Thoracic aorta (tissue), 2 donors: ENCODE measurements at places on chromosomes 7 and 10. TPM values are rescaled to one million over a fixed set of nuclear protein-coding genes. Genes with fewer than 3 reads are reported as not detected.
A peak's percentile ranks its signal among the peaks of the same experiment; 100 is the strongest.

GRCh38 chr7:74006451-74007241 lies 21.3 kb upstream of the ELN start:
- peak overlapping the region; percentile 14 for H3K4me3 ChIP-seq
- no peak for DNase-seq
- peaks cover 83% of the 10 kb centered on the region for H3K4me1 ChIP-seq
- no peaks in the 10 kb centered on the region for H3K27me3 ChIP-seq
- H3K27ac ChIP-seq = peak overlapping the region; percentile 95

The UCN3 gene
- total RNA-seq = not detected

The TMEM176A gene
- total RNA-seq = 23.4 TPM

DNA sequence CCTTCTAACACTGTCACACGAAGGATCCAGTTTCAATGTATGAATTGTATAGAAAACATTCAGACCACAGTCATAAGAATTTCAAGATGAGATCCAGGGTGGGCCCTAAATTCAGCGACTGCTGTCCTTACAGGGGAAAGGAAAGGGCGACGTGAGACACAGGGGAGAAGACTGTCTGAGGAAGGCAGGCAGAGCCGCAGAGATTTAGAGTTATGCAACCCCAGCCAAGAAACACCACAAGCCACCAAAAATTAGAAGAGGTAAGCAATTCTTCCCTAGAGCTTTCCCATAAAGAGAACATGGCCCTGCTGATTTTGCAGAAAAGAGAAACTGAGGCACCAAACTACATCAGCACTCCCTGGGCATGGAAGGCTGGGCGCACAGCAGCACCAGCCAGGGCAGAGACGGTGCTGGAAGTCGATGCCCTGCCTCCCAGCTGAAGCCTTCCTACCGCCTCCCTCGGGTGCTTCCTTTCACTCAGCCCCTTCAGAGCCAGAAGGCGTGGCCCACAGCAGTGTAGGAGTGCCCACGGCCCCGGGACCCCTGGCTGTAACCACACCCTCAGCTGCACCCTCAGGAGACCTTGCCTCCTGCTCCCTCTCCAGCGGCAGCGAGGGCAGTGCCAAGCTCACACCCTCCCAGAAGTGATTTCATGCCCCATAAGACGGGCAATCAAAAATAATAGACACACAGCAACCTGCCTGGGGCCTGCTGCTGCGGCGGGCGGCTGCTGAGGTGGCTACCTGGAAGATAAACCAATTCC lies 81.0 kb upstream of the LRRC4 start:
- no peaks in the 10 kb centered on the region for H3K27me3 ChIP-seq
- no peaks in the 10 kb centered on the region for H3K36me3 ChIP-seq
- no peak for DNase-seq

- H3K4me1 ChIP-seq = no peaks in the 10 kb centered on the region
- no peaks in the 10 kb centered on the region for H3K27me3 ChIP-seq
- no peaks in the 10 kb centered on the region for H3K36me3 ChIP-seq
- no peak for DNase-seq
Measured at GRCh38 chr7:46165276-46165675, 244.2 kb upstream of the IGFBP3 start.

GRCh38 chr7:96591900-96592676 lies 117.6 kb downstream of the SEM1 start:
- no peak overlapping the region for H3K27ac ChIP-seq
- H3K4me1 ChIP-seq = no peaks in the 10 kb centered on the region
- DNase-seq = no peak
- H3K36me3 ChIP-seq = no peaks in the 10 kb centered on the region
- H3K4me3 ChIP-seq = no peak overlapping the region

The FAM24A gene
- total RNA-seq = not detected
